NCI-H524 (cell line): ENCODE measurements at places on chromosomes 4 and X.

- DNase-seq = no peak
Observed at GRCh38 chr4:123536225-123536624, 139.6 kb downstream of the SPRY1 start.

DNA sequence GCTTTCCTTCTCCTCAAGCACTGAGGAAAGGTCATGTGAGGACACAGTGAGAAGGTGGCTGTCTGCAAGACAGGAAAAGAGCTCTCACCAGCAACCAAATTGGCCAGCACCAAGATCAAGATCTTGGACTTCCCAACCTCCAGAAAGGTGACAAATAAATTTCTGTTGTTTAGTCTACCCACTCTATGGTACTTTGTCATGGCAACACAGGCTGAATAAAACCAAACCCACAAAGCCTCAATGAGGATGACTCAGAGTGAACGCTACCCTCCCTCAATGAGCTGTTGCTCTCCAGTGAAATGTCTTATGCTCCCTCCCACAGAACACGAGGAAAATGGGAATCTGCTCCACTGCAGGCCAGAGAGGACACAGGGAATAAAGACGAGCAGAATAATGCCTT lies 244.1 kb downstream of the RAB28 start:
- no peak for DNase-seq

DNA sequence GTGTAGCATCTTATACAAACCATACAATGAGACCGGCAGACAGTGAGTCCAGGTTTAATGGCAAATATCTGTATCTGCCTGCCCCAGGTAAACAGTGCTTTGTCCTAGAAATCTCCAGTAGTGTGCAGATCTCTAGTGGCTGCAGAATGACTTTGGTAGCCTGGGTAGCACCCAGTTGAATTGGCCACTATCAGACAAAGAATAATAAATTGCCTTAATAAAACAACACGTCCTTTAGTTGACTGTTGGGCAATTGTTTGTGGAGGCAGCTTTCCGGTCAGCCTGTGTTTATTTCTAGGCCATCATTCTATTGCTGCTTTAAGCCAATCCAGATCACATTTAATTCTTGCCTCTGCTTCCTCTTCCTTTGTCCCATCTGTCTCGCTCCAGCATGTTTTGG lies 52.5 kb downstream of the SNX25 start:
- no peak for DNase-seq

DNA sequence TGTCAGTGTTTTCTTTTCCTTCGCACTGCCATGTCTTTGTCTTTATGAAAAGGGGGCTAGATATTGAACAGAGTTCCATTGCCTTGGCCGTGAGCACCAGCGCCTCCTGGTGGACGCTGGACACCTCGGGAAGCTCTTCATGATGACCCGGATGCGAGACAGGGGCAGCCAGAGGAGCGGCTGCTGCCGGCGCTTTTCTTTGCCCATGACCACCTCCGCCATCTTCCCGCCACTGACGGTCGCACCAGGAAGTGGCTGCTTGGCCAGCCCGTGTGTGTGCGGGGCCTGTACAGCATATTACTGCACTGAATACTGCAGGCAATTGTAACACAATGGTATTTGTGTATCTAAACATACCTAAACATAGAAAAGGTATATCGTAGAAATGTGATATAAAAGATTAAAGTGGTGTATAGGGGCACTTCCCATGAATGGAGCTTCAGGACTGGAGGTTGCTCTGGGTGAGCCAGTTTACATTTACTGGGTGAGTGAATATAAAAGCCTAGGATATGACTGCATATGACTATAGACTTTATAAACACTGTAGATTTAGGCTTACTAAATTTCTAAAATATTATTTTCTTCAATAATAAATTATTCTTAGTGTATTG lies 15.8 kb upstream of the GRIA2 start:
- no peak for DNase-seq

- DNase-seq = no peak
Observed at GRCh38 chrX:27675493-27675892, 85.3 kb downstream of the DCAF8L2 start.

GRCh38 chr4:186304866-186305505 lies 39.0 kb downstream of the F11 start:
- DNase-seq = no peak

DNA sequence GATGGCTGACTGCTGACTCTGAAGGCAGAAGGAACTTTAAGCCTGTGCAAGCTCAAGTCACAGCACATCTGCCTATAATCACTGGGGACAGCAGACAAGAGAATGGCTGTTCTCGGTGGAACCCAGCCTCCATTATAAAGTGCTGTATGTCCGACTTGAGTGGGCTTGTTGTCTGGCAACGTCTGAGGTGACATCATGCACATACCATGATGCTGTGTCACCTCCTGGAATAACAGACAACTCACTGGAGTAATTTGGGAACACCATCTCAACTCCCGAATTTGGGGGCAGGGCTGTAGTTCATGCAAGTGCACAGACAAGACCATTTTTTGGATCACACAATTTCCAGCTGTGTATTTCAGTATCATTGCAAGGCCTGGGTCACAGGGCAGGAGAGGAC lies 59.8 kb upstream of the GPM6B start:
- DNase-seq = no peak

GRCh38 chrX:65831268-65831667 lies 163.8 kb downstream of the MSN start:
- no peak for DNase-seq

GRCh38 chrX:54358424-54359211 lies 772 bp upstream of the WNK3 start:
- DNase-seq = peak; percentile 82

DNA sequence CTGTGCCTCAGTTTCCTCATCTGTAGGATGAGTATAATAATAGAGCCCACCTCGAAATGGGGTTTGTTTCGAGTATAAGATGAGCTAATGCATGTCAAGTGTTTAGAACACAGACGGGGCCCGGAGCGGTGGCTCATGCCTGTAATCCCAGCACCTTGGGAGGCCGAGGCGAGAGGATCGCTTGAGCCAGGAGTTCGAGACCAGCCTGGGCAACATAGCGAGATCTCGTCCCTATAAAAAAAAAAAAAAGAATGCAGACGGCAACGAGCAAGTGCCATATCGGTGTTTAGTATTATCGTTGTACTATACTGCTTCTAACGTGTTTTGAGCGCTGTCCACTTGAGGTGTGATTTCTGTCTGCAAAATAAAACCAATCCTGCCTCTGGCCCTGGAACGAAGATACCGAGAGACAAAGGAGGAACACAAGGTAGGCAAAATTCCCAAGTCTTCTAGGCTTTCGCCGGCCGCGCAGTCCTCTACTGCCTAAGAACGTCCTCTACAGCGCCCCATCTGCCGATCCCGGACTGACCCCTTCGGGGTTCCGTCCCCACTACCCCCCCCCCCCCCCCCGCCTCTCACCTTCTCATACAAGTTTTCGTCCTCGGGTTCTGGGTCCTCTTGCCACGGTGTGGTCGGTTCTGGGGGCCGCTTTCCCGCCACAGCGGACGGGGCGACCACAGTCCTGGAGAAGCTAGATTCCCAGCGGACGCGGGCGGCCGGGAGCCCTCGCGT lies 442 bp downstream of the NDUFB11 start:
- DNase-seq = peak; percentile 72

GRCh38 chrX:155819525-155819924 lies 61.6 kb upstream of the VAMP7 start:
- DNase-seq = no peak

GRCh38 chr4:89298788-89299152 lies 8.8 kb downstream of the GPRIN3 start:
- DNase-seq = peak; percentile 38

- DNase-seq = no peak
Observed at GRCh38 chrX:31331928-31332327, 260.1 kb upstream of the FTHL17 start.

DNA sequence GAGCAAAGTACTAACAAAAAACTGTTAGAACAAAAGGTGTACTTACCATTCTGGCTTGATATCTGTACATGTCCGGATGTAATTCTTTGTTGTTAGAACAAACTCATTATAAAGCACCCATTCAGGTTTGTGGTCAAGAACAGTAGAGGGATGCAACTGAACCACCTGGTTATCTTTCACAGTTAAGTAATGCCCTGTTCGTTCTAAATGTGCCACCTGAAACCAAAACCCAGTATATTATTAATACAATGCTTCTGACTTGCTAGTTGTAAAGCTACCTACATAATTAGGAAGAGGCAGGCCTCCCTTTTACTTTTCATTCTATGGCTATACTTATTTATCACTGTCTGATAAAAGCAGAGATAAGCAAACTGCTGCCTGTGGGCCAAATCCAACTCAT lies 54.8 kb downstream of the DHX15 start:
- DNase-seq = no peak

GRCh38 chr4:158636619-158637018 lies 35.1 kb downstream of the C4orf46 start:
- DNase-seq = no peak

DNA sequence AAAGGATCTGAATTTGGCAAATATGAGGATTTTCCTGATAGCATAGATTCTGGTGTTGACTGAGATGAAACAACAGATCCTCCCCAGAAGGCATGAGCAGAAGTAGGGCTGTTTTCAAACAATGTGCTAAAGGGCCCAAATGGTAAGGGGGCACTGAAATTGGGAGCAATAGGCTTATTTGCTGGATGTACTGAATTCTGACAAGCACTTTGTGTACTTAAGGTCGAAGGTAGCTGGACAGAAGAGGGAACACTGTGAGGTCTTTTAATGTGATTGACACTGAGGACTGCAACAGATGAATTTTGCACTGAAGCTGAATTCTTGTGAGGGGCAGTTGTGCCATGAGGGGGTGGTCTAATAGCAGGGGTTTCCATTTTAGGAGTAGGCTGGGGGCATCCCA lies 21.2 kb upstream of the COX18 start:
- no peak for DNase-seq

- DNase-seq = no peak
Observed at GRCh38 chr4:23878912-23879732, 10.7 kb downstream of the PPARGC1A start.

GRCh38 chr4:47631161-47631560 lies 146.1 kb downstream of the ATP10D start:
- DNase-seq = no peak

- no peak for DNase-seq
Observed at GRCh38 chr4:18039113-18039512, 17.6 kb upstream of the LCORL start.

GRCh38 chr4:76463568-76463967 lies 28.5 kb downstream of the SHROOM3 start:
- DNase-seq = no peak
